ENCODE measurements at places on chromosomes 3 and 15.

- DNase-seq = no peak
Observed at GRCh38 chr3:52793702-52794611, 639 bp upstream of the ITIH3 start.

DNA sequence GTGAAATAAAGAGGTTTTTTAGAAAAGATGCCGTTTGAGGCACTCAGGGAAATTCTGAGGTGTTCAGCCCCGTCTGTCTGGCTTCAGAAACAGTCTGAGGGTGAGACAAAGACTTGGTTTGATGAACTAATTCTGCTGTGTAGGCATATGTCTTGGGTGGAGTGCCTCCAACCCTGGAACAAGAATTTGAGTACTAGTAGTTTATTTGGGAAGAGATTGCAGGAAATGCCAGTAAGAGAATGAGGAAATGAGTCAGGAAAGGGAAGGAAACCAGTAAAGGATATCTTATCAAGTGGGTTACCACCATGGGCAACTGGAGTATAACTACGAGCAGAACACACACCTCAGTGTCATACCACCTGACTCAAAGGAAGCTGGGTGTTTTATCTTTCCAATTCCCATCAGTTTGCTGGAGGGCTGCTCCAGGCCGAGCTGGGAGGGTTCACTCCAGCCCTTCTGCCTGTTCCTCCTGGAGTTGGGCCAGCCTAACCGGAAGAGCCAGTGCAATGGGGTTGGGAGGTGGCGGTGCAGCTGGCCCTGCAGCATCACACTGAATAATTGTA lies 75.3 kb downstream of the TGFBR2 start:
- no peak for DNase-seq

- peak; percentile 72 for DNase-seq
Observed at GRCh38 chr3:52277071-52277964, 1.1 kb downstream of the WDR82 start.

DNA sequence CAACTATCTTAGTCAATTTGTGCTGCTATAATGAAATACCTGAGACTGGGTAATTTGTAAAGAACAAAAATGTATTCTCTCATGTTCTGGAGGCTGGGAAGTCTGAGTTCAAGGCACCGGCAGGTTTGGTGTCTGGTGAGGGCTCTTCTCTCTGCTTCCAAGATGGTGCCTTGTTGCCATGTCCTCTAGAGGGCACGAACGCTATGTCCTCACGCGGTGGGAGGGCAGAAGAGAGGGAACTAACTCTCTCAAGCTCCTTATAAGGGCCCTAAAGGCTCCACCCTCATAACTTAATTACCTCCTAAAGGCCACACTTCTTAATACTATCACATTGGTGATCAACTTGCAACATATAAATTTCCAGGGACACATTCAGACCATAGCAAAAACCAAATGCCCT lies 108.4 kb downstream of the ADAMTSL3 start:
- peak; percentile 40 for DNase-seq

DNA sequence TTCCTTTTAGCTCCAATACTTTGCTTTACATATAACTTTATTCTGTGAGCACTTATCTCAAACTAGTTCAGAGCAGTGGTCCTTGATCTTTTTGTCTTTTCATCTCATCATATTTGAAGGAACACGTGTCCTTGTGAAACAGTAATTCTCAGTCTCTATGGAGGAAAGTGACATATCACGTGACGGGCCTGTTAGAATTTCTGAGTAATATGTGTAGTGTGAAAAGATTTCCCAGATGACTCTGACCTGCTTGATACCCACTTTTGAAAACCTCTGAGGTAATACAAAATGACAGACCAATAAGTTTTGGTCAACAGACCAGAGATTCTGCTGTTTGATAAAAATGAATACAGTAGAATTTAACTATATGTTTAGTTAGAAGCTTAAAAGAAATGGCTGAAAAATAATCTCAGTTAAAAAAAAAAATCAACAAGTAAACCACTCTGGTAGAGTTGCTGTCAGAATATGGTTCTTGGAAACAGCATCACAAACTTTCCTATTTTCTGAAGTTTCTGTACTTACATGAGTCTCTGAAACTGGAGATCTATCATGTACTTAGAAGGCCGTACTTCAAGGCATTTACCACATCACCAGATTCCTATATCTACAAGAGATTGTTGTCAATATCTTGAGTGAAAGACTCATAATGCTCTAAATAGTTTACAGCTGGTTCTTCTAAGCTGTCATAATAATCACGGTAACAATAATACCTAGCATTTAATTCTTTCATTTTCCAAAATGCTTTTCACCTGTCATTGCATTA lies 590.2 kb upstream of the TBL1XR1 start:
- no peak for DNase-seq

DNA sequence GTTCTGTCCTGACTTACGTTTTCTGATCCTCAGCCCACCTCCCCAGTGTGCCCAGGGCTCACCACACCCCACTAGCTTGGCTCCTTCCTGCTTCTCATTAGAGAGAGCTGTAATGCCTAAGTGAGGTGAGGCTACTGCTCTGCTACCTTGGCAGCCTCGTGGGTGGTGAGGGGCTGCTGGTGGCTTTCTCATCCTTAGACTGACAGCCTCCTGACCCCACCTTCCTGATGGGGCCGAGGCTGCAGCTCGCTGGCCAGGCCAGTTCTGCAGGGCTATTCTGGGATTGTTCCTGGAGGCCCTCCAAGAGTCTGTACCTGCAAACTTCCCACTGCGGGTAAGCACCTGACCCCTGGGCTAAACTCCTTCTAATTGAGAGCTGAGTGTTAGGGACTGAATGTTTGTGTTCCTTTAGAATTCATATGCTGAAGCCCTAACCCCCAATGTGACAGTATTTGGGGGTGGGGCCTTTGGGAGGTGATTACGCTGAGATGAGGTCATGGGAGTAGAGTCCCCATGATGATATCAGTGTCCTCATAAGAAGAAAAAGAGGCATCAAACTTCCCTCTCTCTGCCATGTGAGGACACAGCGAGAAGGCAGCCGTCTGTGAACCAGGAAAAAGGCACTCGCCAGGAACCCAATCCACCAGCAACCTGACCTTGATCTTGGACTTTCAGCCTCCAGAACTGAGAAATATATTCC lies 38.1 kb upstream of the IQSEC1 start:
- DNase-seq = no peak

DNA sequence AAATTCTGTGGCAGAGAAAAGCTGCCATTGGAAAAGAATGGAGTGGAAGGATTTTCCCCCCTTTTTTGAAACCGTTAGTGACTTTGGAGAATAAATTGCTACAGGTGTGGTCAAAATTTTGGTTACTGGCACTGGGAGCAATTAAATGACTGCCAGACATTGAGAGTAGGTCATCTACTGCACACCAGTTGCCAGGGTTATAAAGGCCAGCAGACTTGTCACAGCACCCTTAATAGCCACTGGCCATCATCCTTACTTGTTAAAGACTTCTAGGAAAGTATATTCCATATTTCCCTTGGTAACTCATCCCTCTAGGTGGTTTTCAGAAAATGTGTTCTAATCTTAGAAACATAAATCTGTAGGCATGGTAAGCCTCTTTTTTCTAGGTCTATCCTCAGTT lies 8.0 kb downstream of the PIK3CA start:
- DNase-seq = no peak

GRCh38 chr15:31367730-31368344 lies 41.2 kb downstream of the KLF13 start:
- no peak for DNase-seq

DNA sequence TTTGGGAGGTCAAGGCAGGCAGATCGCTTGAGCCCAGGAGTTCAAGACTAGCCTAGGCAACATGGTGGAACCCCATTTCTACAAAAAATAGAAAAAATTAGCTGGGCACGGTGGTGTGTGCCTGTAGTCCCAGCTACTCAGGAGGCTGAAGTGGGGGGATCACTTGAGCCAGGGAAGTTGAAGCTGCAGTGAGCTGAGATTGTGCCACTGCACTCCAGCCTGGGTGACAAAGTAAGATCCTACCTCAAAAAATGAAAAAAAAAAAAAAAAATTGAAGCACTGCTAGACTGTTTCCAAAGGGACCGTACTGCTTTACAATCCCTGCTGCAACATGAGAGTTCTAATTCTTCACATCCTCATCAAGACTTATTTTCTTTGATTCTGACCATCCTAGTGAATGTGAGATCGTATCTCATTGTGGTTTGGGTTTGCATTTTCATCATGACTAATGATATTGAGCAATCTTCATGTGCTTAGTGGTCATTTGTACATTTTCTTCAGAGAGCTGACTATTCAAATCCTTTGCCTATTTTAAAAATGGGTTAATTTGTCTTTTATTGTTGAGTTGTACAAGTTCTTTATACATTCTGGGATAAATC lies 10.8 kb downstream of the CMTM8 start:
- DNase-seq = peak; percentile 53

- DNase-seq = no peak
Observed at GRCh38 chr3:132325634-132326033, 8.4 kb downstream of the ACP3 start.

DNA sequence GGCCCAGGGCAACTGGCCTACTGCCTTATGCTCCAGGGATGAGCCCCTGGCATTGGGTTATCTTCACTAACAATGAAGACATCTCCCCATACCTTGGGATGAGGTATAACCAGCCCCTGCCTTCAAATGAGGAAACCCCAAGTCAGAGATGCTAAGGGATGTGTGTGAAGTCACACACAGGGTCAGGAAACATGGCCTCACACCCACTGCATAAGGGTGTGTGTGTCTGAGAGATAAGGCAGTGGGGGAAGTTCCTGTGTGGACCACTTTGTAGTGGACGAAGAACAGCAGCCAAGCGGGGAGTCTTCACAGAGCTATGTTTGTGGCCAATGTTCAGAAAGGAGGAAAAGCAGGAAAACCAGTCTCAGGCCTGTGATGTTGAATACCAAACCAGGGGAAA lies 10.5 kb downstream of the ELP6 start:
- no peak for DNase-seq

DNA sequence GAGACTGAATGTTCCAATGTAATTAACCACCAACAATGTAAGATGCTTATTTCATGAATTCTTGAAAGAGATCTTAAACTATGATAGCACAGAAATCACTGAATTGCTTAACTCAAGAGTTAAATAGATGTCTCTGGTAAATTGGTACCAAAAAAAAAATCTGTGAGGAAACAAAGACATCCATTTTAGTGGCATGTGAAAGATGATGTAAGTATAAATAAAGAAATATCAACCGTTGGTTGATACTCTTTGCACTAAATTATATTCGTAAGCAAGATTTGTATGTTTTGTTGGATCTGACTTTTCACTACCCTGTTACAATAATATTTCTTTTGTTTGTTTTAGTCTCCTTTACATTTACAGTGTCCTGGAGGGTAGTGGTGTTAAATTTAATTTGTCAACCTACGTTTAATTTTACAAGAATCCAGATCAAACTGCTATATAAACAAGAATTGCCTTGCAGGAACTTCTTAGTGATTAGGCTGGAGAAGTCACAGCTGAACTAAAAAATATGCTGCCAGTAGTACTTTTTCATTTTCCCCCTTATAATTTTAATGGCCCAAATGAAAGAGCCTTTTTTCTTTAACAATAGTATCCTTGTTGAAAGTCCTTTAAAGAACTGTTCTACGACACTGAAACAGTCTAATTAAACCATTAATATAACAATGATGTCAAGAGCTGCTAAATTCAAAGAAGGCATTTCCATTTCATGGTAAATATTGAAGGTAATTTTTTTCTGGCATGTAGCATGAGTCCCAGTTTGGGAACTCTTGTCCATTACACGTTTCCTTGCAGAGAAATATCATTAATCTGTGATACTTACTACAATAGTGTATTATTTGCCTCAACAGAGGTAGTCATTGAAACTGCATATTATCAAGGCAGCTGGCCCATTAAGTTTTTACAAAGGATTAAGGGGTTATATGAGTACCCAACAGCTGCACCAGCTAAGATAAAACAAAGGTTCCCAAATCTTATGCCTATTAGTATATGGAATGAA lies 109.6 kb upstream of the PHLDB2 start:
- peak; percentile 95 for DNase-seq

DNA sequence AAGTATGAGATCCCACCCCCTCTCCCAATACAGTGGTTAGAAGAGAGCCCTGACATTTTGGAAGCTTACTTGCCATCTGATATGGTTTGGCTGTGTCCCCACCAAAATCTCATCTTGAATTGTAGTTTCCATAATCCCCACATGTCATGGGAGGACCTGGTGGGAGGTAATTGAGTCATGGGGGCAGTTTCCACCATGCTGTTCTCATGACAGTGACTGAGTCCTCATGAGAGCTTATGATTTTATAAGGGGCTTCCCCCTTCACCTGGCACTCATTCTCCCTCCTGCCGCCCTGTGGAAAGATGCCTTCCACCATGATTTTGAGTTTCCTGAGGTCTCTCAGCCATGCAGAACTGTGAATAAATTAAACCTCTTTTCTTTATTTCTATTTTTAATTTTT lies 28.8 kb upstream of the HES1 start:
- no peak for DNase-seq

DNA sequence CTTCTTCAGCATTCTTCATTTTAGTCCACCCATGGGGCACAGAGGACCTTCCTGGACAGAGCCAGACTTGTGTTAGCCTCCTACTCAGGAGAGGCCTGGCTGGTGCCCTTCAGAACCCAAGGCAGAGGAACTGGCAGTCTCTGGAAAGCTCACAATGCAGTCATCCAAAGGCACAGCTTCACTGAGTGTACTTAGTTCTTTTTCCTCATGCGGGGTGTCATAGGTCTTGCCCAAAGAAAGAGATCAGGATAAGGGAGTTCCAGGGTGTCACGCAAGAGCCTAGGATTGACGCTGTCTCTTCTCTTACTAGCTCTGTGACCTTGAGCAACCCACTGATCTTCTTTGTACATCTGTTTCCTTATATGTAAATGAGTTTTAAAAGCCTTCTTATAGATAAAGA lies 58.7 kb downstream of the CD200 start:
- no peak for DNase-seq

DNA sequence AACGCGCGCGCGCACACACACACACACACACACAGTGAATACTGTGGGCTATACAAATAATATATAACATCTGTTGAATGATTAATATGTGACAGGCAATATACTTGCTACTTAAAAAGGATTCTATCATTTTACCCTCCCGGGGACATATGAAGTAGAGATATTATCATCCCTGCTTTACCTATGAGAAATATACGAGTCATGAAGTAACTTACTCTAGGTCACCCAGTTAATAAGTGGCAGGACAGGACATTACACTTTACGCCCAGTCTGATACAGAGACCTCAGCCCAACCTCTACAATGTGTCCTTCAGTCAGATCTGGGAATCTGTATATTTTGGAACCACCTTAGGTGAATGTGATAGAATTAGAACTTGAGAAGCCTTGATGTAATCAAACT lies 55.4 kb downstream of the CCDC54 start:
- no peak for DNase-seq

DNA sequence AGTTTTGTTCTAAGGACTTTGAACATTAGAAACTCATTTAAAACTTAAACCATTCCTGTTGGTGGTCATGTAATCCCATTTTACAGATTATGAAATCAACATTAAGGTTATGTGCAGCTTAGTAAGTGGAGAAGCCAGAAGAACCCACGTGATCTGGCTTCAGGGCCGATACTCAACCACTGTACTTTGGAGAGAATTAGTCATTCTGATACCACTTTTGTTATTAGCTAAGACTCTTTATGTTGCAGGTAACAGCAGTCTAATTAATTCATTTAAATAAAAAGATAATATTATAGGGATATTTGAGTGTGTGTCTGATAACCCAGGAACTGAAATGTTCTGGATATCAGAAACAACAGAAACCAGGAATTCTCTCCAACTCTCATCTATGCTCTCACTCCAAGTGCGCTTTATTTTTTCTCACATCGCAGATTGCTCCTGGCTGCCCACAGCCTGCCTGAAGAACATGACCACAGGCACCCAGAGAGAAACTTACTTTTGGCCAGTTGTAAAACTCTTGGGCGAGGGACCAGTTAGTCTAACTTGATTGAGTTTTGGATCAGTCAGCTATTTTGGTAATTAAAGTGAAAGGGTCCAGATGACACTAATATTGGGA lies 25.2 kb downstream of the UBE2E1 start:
- no peak for DNase-seq

GRCh38 chr3:186759231-186759930 lies 24.0 kb upstream of the EIF4A2 start:
- DNase-seq = no peak

All from SK-MEL-5 (cell line).